ENCODE measurements at places on chromosomes 1 and 21.
A peak's percentile ranks its signal among the peaks of the same experiment; 100 is the strongest.

- DNase-seq, result no peak
Measured at GRCh38 chr1:175443332-175443731, 250.8 kb upstream of the KIAA0040 start.

GRCh38 chr1:91120936-91121335 lies 99.1 kb upstream of the ZNF644 start:
- no peak for DNase-seq

- no peak for DNase-seq
Measured at GRCh38 chr1:209222826-209223225, 360.7 kb upstream of the CAMK1G start.

DNA sequence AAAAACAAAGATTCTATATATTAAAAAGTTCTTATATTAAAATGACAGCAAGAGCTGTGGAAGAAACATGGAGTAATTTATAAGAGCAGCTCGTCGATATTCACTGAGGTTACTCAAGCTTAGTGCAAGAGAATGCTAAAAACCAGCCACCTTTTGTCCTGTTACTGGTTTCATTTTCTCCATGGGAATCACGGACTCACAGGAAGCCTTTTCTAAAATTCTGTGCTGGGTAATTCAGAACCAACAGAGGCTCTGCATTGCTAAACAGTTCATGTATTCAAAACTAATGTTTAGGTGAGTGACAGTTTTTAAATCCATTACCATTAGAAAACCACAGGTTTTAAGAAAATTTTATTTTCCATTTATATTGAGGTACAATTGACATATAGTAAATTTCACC lies 147.8 kb upstream of the MAP1LC3C start:
- DNase-seq, result no peak

DNA sequence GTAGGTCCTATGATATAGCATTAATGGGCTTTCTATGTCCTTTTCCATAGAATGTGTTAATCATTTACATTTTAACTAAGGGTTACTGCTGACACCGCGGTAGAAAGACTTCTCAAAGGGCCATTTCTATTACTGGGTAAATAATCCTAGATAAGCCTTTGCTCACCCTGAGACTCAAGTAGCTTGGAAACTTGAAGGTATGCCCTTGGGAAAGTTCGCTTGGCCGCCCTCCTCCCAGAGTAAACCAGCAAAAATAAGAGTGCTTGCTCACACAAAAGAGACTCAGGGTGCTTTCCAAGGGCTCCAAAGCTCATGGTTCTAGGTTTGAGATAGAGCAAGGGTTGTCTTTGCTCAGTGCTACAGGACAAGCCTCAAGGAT lies 85.8 kb upstream of the TMPRSS2 start:
- DNase-seq, result no peak

GRCh38 chr1:171654942-171655745 lies 2.7 kb upstream of the MYOC start:
- peak; percentile 54 for DNase-seq

DNA sequence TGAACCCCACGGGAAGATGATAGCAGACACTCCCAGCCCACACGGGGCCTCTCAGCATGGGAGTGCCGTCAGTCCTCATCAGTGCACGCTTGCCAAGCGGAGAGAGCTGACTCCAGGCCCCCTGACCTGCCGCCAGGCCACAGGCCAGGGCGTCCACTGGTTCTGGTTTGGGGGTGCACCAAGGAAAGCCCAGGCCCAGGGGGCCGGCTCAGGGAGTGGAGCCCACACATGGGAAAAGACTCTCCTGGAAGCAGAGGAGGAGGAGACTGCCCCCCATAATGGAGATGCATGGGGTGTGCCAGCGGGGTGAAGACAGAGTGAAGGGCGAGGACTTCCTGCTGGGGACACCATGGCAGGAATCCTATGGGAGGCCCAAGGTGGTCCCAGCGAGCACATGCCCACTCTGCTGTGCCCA lies 6.4 kb downstream of the TRIM11 start:
- DNase-seq, result no peak

DNA sequence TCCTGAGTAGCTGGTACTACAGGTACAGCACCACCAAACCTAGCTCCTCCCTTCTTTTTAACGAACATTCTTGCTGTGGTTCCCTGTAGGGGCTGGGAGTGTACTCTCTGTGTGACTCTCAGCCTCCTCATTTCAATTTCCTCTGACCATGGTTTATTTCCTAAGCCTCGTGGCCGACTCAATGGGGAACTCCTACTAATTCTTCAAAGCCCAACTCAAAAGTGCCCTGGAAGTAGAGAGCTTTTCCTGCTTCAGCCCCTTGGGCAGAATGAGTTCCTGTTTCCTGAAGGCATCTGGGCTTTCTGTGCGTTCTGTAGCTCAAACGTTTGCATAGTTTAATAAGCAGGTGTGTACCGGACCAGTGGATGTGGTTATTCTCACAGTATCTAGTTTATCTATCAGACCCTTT lies 70.9 kb upstream of the ACOT11 start:
- no peak for DNase-seq

- peak; percentile 50 for DNase-seq
Measured at GRCh38 chr1:236753516-236753915, 41.6 kb upstream of the MTR start.

GRCh38 chr1:68831281-68831680 lies 334.4 kb upstream of the DEPDC1 start:
- DNase-seq, result no peak

DNA sequence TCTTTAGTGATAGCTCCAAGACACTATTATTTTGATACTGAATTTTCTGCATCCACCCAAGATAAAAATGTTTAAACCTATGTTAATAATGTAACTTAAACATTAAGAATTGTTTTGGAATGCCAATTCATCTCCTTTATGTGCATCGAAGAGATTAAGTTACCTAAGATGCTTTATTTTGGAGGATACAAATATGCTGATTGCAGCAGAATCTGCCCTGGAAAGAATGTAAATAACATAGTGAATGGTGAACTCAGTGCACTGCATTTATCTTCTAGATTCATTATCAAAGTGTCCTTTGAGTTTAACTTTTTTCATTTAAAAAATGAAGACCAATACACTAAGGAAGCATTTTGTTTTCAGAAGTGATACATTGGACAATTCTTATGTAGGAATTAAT lies 757.2 kb downstream of the MRPL39 start:
- no peak for DNase-seq

DNA sequence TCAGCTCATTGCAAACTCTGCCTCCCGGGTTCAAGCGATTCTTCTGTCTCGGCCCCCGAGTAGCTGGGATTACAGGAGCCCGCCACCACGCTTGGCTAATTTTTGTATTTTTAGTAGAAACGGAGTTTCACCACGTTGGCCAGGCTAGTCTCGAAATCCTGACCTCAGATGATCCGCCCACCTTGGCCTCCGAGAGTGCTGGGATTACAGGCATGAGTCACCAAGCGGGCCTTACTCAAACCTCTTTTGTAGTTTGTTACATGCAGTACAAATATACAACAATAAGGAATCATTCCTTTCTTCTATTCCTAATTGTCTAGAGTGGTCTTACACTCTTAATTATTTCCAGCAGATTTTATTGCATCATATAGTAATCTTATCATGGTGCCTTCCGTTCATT lies 16.6 kb downstream of the SPATA17 start:
- peak; percentile 10 for DNase-seq

DNA sequence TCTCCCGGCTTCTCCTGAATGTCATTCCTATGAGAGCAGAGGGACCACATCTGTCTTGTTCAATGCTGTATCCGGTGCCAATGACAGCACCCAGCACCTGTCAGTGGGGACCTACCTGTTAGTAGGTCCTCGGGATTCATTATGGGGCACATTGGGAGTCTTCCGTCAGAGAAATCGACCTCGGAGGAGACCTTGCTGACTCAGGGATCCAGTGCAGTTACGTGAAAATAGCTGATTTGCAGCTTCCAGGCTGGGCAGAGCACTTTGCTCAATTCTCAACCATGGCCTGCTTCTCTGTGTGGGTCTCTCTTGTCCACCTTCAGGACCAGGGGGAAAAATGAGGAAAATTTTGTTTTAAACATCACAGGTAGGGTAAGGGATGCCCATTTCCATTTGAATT lies 130.2 kb downstream of the PRDM2 start:
- no peak for DNase-seq

GRCh38 chr1:195617106-195617505 lies 991.1 kb downstream of the KCNT2 start:
- DNase-seq, result no peak

GRCh38 chr1:203439131-203439730 lies 36.4 kb upstream of the PRELP start:
- no peak for DNase-seq

DNA sequence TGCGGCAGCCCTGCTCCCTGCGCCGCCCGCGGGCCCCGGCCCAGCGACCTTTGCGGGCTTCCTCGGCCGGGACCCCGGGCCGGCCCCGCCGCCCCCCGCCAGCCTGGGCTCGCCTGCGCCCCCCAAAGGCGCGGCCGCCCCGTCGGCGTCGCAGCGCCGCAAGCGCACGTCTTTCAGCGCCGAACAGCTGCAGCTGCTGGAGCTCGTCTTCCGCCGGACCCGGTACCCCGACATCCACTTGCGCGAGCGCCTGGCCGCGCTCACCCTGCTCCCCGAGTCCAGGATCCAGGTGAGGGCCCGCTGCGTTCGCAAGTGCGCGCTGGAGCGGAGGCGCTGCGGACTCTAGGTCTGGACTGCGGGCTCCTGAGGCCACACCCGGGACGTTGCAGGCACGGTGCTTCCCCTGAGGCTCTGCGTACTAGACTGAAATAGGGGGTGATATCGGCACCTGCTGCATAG lies 351 bp downstream of the MIXL1 start:
- DNase-seq, result peak; percentile 16

GRCh38 chr1:207364614-207365013 lies 43.1 kb downstream of the CD55 start:
- DNase-seq, result no peak

GRCh38 chr1:94031154-94031553 lies 89.8 kb downstream of the ABCA4 start:
- DNase-seq, result no peak

GRCh38 chr1:81183553-81183952 lies 617.2 kb upstream of the ADGRL2 start:
- DNase-seq, result no peak

DNA sequence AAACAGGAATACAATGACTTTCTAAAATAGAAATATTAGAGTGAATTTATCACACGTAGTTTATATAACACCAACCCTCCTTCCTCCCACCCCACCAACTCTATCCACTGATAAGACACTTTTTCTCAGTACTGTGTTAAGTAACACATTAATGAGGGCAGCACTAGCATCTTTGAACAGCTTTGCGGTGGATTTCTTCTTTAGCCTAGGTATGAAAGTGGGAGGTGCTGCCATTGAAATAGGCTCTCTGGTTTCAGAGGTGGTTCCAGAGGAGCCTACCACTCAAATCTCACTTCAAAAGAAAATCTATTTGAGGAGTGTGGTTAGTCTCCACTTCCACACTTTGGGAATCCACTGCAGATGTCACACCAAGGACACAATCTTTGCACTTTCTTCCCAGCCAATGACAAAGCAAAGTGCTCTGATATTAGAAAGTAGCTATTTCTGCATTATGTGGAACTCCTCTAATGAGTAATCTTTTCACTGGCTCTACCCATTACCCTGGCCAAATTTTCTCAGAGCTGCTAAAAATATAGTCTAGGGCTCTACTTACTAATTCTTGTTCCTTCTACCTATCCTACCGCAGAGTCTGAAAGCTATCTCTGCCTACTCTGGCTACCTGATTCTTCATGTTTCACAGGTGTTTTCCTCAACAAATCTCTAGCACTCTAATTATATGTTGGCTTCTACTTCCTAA lies 1667.8 kb downstream of the MRPL39 start:
- DNase-seq, result no peak

DNA sequence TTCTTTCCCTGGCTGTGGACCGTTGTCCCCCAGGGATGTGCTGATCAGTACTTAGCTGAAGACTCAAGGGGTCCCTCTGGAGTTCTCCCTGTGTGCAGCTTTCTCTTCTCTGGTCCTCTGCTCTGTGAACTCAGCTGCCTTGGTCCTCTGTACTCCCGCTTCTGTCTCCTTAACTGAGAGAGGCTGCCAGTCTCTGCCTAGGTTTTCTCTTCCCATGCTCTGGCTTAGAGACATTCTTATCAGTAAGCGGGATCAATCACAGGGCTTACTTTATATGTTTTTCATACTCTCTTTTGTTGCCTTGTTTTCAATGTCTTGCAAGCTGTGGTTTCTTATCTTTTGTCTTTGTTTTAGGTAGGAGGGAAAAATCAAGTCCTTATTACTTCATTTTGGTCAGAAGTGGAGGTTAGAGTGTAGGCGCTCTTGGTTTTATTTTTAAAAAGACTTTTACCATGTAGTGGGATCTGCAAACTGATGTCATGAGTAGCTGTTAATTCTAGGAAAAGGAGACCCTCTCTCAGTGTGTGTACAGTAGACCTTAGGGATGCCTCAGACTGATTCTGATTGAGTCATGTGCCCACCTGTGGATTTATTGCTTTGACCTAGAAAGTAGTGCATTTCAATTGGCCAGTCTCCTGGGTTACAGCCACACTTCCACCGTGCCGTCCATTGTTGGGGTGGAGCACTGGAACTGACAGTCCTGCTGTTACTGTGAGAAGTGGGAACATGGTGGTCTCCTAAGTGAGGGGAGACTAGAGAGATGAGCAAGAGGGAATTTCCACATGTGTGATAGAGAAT lies 46.6 kb downstream of the TTC3 start:
- no peak for DNase-seq

DNA sequence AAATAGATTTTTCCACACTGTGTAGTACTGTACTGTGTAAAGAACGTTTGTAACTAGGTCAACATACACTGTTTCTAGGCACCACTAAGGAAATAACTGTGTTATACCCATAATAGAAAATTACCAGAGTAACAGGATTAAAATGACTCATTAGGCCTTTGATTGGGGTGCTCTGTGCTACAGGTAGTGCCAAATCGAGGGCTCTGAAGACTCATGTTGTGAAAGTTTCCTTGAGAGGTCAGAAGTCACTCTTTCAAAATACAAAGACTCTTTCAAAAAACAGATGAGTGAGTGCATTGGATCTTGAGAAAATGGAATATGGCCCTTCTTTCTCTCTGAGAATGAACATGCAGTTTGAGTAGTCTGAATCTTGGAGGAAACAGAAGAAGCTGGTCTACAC lies 143.0 kb downstream of the MRPL39 start:
- no peak for DNase-seq

GRCh38 chr1:181127898-181128453 lies 39.5 kb downstream of the IER5 start:
- peak; percentile 25 for DNase-seq

- no peak for DNase-seq
Measured at GRCh38 chr1:56415720-56416119, 163.6 kb downstream of the PLPP3 start.

DNA sequence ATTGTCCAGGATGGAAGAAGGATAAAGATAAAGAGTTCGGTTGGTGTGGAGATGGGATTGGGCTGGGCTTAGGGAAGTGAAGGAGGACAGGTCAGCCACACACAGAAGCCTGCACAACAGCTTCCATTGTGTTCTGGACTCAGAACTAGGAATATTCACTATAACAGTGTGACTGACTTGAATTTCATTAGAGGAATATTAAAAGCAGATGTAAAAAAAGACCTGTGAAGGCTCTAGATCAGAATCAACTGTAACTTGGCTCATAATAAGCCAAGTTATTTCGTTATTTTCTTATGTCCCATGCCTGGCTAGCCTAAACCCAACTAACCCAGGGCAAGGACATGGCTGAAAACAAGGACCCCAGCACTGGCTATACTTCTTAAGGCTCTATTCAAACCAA lies 56.6 kb upstream of the GPR88 start:
- no peak for DNase-seq

All from ELR (cell line).